NCI-H2029 treated with DMSO at 0.1 percent for 48 hours (cell line): ENCODE measurements at places on chromosomes 12 and 14.

DNA sequence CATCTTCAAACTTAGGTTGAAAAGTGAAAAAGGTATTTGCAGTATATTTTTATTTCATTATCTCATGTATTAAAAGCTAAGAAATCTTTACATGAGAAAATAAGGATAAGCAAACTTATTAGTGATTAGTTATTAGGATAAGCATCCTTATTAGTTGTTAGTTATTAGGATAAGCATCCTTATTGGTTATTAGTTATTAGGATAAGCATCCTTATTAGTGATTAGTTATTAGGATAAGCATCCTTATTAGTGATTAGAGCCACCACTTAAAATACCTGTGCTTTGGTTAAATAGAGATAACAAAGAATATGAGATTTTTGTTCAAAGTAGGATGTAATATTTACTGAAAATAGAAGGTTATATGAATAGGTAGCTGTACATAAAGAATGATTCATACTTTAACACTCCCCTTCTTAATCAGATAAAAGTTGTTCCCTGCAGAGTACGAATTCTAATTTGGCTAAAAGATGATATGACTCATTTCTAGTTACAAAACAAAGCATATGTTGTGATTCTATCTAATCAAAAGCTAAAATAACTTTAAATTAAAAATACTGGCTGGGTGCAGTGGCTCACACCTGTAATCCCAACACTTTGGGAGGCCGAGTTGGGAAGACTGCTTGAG, 56.4 kb downstream of the KDM5A start:
- no peak for DNase-seq

DNA sequence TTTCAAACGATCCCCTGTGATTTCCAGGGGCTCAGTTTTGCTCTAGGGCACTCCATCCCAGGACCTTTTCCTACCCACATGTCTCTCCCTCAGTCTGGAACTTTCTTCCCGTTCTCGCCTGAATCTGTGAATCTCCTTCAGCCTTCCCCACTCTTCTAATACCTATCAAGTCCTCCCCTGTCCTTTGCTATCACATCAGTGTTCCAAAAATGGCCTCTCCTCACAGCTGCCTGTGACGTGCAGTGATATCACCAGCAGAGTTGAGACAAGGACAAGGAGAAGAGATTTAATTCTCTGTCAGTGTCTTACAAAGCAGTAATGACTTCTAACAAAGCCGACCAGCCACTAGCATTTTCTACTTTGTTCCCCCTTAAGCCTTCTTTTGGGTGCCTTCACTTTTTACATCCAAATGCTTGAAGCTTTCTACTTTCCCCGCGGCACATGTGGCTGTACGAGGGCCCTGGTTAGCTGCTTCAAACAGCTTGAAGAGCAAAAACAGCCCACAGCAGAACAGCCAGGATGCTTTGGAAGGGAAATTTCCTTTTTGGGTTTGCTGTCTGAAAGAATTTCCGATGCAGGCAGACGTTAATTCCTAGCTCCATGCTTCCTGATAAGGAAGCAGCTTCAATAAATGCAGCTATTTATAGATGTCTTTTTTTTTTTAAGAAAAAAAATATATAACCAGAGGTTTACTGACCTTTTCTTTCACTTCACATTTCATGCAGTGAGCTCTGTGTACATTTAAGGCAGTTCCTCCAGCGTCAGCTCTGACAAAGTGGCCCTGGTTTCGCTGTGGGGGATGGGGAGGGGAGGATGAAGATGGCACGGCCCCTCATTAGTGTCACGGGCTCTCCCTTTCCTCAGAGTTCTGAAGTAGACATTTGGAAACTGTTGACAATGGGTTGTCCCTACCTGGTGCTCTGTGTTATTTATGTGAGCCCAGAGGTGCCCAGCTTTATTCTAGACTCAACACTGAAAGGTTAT, 109.3 kb downstream of the ETV6 start:
- DNase-seq, result no peak

- no peak for DNase-seq
Observed at GRCh38 chr14:68966872-68967301, 12.2 kb downstream of the ACTN1 start.

DNA sequence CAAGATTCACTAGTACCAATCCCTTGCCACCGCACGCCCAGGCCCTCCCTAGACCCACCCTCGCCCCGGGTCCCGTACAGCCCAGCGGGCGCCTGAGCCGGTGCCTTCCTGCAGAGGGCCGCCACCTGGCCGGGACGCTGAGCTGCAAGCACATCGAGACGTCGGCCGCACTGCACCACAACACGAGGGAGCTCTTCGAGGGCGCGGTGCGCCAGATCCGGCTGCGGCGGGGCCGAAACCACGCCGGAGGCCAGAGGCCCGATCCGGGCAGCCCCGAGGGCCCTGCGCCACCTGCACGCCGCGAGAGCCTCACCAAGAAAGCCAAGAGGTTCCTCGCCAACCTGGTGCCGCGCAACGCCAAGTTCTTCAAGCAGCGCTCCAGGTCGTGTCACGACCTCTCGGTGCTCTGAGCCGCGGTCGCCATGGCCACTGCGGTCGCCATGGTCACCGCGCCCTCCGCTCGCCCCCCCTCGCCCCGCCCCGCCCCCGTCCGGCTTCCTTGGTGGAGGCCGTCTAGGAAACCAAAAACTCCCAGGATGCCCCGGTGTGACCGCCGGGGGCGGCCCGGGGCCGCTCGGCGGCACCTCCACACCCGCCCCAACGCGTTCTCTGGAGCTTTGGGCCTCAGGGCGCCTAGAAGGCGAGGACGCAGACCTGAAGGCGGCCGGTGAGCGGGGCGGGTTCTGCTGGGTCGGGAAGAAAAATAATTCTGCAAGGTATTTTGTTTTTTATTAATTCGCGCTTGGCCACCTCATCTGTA, 3.7 kb downstream of the REM2 start:
- DNase-seq, result peak; percentile 97

GRCh38 chr14:68807148-68807600, 14.3 kb upstream of the ZFP36L1 start:
- DNase-seq, result no peak

DNA sequence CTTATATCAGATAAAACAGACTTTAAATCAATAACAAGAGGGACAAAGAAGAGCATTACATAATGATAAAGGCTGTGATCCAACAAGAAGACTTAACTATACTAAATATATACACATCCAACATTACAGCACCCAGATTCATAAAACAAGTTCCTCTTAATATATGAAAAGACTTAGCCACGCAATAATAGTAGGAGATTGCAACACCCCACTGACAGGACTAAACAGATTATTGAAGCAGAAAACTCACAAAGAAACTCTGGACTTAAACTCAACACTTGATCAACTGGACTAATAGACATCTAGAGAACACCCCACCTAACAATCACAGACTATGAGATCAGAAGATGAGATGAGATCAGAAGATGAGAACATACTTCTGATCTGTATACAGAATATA, 5.7 kb upstream of the CLEC14A start:
- no peak for DNase-seq
